ENCODE measurements at places on chromosomes 13 and 19. TPM values are rescaled to one million over a fixed set of nuclear protein-coding genes. Genes with fewer than 3 reads are reported as not detected.

Gene SLC10A2
- not detected for total RNA-seq

Gene ZNF418
- total RNA-seq = 13.4 TPM

Gene NLRP7
- total RNA-seq = 1.8 TPM

Gene FCGBP
- total RNA-seq = 3.6 TPM

Gene COPE
- total RNA-seq = 235 TPM

Gene ZNF541
- 0.42 TPM for total RNA-seq

Gene PLEKHJ1
- 175 TPM for total RNA-seq

Gene ZNF681
- total RNA-seq = 16.8 TPM

Gene TEX29
- not detected for total RNA-seq

Gene ZNF112
- 4.2 TPM for total RNA-seq

Gene PRKCG
- total RNA-seq = 15.9 TPM

Gene SELENOV
- 8.7 TPM for total RNA-seq

Gene SYNE4
- 24.1 TPM for total RNA-seq

Gene PCID2
- 107 TPM for total RNA-seq

Gene FGF22
- 2.8 TPM for total RNA-seq

Gene WDR87
- total RNA-seq = not detected

Gene PCDH17
- total RNA-seq = 1.3 TPM

Gene ERICH4
- total RNA-seq = not detected

Gene MAST1
- 19.9 TPM for total RNA-seq

Gene KCNK6
- 14.6 TPM for total RNA-seq

Gene PPAN
- total RNA-seq = 71.8 TPM

Gene RYR1
- 17.3 TPM for total RNA-seq

Gene CEBPA
- total RNA-seq = 5.0 TPM

Gene CLEC11A
- 8.0 TPM for total RNA-seq

Gene PCSK4
- 15.1 TPM for total RNA-seq

Gene RFPL4AL1
- not detected for total RNA-seq

Gene SIAH3
- 0.35 TPM for total RNA-seq

Gene TMEM150B
- not detected for total RNA-seq

Gene MCEMP1
- total RNA-seq = not detected

Gene TMEM238
- total RNA-seq = 7.5 TPM

Gene NCCRP1
- total RNA-seq = 3.8 TPM

Gene TMEM255B
- total RNA-seq = 0.82 TPM

Gene NLRP11
- not detected for total RNA-seq

Gene C2CD4C
- 12.5 TPM for total RNA-seq

Gene SUCLA2
- total RNA-seq = 62.3 TPM

Gene KIR2DL4
- total RNA-seq = not detected

Gene PTH2
- not detected for total RNA-seq

Gene KLK12
- not detected for total RNA-seq

Gene CACNG6
- total RNA-seq = 0.23 TPM

Gene GPC5
- 1.1 TPM for total RNA-seq

Gene MYO16
- not detected for total RNA-seq

Gene IGFL1
- not detected for total RNA-seq

Gene PALM3
- 40.2 TPM for total RNA-seq

Gene MPHOSPH8
- 15.6 TPM for total RNA-seq

Gene TEKTIP1
- total RNA-seq = not detected

Gene KRTDAP
- total RNA-seq = not detected

Gene WDR83
- total RNA-seq = 12.5 TPM

Gene MAG
- total RNA-seq = 1.8 TPM

Gene CGB7
- total RNA-seq = 0.97 TPM

Gene CEACAM20
- not detected for total RNA-seq

Gene ERVK3-1
- 34.4 TPM for total RNA-seq

Gene MATK
- total RNA-seq = 21.4 TPM

Gene UBAC2
- 112 TPM for total RNA-seq

Gene OR7A17
- total RNA-seq = not detected

All from GM23338 (cell line).